ENCODE measurements at places on chromosomes 6 and 20. TPM values are rescaled to one million over a fixed set of nuclear protein-coding genes. Genes with fewer than 3 reads are reported as not detected.

PARD6B gene
- 3.0 TPM for total RNA-seq

GRCh38 chr20:40442181-40442963, 246.7 kb downstream of the MAFB start:
- H3K36me3 ChIP-seq = no peaks in the 10 kb centered on the region
- H3K4me3 ChIP-seq = no peak overlapping the region
- H3K27ac ChIP-seq = no peak overlapping the region
- H3K27me3 ChIP-seq = peaks cover 13% of the 10 kb centered on the region
- DNase-seq = no peak
- H3K4me1 ChIP-seq = no peaks in the 10 kb centered on the region

GRCh38 chr6:30645989-30646388, 944 bp upstream of the C6orf136 start:
- H3K4me1 ChIP-seq = peaks cover 30% of the 10 kb centered on the region
- no peaks in the 10 kb centered on the region for H3K27me3 ChIP-seq
- no peak for DNase-seq
- no peak overlapping the region for H3K27ac ChIP-seq

DNA sequence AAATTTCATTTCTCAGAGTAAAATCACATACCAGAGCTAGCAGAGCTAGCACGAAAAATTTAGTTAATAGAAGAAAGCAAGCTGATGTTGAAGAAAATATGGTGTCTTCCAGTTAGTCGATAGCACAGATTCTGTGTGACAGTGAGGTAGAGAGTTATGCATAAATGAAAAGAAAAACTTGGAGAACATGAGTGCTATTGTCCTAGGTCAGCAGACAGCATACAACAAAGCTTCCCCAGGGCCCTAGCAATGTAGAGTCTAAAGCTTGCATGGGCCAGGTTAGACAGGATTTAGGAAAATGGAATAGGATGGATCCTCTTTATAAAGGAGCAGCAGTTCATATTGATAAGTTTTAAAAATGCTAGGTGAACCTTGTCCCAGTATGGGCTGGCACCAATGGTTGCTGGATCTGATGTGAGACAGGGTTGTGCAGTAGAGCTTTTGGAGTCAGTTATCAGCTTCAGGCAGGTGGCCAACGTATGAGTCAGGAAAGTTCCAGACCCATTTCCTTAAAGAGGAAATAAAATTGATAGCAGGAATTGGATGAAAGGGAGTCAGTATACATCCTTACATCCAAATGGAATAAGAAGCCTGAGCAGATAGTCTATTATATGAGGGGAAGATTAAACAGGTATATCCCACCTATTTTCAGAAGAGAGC, 277.2 kb downstream of the FRK start:
- H3K27ac ChIP-seq = no peak overlapping the region
- no peak overlapping the region for H3K4me3 ChIP-seq
- no peaks in the 10 kb centered on the region for H3K27me3 ChIP-seq

DNA sequence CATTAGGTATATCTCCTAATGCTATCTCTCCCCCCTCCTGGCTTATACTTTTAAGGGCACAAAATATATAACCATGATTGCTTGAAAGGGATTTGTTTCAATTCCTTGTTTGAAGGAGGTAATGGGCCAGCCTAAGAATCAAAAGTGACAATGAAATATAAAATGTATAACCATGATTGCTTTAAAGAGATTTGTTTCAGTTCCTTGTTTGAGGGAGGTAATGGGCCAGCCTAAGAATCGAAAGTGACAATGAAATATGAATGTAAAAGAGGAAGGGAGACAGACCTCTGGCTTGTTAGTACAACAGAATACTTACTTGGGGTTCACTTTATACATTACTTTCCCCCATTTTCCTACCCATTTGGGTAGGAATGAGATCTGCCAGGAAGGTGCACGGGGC, 55.5 kb downstream of the FOXC1 start:
- H3K27me3 ChIP-seq = no peaks in the 10 kb centered on the region
- no peak overlapping the region for H3K27ac ChIP-seq
- H3K4me1 ChIP-seq = peaks cover 8% of the 10 kb centered on the region
- H3K4me3 ChIP-seq = no peak overlapping the region
- DNase-seq = no peak

SYTL3 gene
- total RNA-seq = 11.9 TPM

- H3K27ac ChIP-seq = peak overlapping the region; percentile 15
- peak overlapping the region; percentile 2 for H3K4me3 ChIP-seq
- H3K27me3 ChIP-seq = no peaks in the 10 kb centered on the region
- H3K36me3 ChIP-seq = no peaks in the 10 kb centered on the region
- no peak for DNase-seq
These were observed 24.6 kb downstream of the STK4 start for GRCh38 chr20:44990957-44991356.

FOXF2 gene
- 0.10 TPM for total RNA-seq

GRCh38 chr20:43982886-43983285, 68.2 kb downstream of the TOX2 start:
- no peak overlapping the region for H3K4me3 ChIP-seq
- no peaks in the 10 kb centered on the region for H3K36me3 ChIP-seq
- H3K27ac ChIP-seq = no peak overlapping the region
- DNase-seq = no peak

DNA sequence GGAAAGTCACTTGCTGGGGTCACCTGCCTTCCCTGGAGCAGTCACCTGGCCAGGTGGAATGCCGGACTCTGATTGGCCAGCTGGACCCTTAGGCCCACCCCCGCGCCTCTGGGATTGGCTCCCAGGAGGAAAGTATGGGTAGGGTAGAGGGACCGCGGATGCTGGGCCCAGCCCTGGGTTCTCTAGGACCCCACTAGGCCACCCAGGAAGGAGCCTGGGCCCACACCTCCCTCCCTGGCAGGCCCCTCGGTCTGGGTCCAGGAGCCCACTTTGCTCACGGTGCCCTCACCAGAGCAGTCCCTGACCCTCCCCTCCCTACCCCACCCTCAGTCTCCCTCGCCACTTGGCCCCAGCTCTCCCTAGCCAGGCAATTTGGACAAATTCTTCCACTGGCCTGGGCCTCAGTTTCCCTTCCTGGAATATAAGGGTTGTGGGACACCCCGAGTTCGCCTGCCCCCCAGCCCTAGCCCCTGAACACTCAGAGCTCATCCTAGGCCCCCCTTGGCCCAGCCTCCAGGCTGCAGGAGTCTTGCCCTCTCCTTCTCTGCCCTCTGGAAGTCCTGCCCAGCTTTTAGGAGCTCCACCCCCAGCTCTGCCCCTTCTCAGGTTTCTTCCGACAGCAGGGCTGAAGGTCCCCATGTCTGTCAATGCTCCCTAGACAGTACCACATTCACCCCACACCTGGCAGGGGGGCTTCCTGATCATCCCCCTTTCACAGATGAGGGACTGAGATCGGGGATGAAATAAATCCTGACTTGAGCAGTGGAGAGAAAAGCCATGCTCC, 299.6 kb downstream of the TAF4 start:
- DNase-seq = no peak
- no peaks in the 10 kb centered on the region for H3K27me3 ChIP-seq
- H3K4me3 ChIP-seq = no peak overlapping the region
- H3K4me1 ChIP-seq = no peaks in the 10 kb centered on the region
- no peak overlapping the region for H3K27ac ChIP-seq

NOX3 gene
- not detected for total RNA-seq

DNA sequence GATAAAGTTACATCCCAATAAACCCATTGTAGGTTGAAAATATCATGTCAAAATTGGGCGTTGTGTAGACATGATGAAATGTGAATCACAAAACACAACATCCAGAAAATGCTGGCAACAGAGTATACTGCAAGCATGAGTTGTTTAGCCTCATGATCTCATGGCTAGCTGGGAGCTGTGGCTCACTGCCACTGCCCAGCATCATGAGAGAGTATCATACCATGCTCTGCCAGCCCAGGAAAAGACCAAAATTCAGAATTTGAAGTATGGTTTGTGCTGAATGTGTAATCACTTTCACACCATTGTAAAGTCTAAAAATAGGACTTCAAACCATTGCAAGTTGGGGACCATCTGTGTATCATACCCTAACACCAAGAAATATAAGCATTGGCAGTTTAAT, 45.2 kb upstream of the SMAP1 start:
- no peaks in the 10 kb centered on the region for H3K27me3 ChIP-seq
- no peak overlapping the region for H3K27ac ChIP-seq
- H3K36me3 ChIP-seq = no peaks in the 10 kb centered on the region
- H3K4me1 ChIP-seq = no peaks in the 10 kb centered on the region
- H3K4me3 ChIP-seq = no peak overlapping the region
- DNase-seq = no peak

GRCh38 chr6:158124288-158124687, 43.8 kb downstream of the SERAC1 start:
- no peak overlapping the region for H3K27ac ChIP-seq
- DNase-seq = no peak
- no peaks in the 10 kb centered on the region for H3K27me3 ChIP-seq
- no peaks in the 10 kb centered on the region for H3K36me3 ChIP-seq

DNA sequence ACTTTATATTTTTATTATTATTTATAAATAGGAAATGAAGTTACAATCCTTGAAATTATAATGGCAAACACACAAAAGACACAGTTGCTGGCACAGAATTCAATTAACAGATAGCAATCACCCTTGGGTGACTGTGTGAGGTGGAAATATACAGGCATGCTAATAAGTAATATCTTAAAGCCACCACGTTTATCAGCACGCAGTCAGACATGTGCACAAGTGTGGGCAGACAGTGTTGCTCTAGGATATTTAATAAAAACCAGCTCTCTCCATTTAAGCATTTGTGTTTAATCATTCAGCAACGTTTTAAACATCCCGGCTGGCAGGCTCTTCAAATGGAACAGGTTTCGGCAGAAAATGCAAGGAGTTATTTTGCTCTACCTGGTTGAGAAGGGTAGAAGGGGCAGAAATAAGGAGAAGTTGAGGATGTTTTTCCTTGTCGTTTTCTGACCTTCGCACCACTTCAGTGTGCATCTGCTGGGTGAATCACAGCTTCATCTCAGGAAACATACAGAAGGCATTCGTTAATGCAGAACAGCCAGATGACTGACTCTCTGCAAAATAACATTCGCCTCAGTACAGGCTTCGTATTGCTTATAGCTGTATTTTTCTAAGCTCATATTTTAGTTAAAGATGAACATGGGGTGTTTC, 585.1 kb downstream of the QKI start:
- no peaks in the 10 kb centered on the region for H3K27me3 ChIP-seq
- no peak overlapping the region for H3K27ac ChIP-seq
- H3K4me3 ChIP-seq = no peak overlapping the region

SEMG1 gene
- total RNA-seq = not detected

- H3K27ac ChIP-seq = no peak overlapping the region
- no peak for DNase-seq
- no peaks in the 10 kb centered on the region for H3K27me3 ChIP-seq
- H3K4me1 ChIP-seq = peaks cover 18% of the 10 kb centered on the region
These were observed 184.2 kb upstream of the CCN2 start for GRCh38 chr6:132135409-132135808.

SPATA25 gene
- 2.9 TPM for total RNA-seq

DNA sequence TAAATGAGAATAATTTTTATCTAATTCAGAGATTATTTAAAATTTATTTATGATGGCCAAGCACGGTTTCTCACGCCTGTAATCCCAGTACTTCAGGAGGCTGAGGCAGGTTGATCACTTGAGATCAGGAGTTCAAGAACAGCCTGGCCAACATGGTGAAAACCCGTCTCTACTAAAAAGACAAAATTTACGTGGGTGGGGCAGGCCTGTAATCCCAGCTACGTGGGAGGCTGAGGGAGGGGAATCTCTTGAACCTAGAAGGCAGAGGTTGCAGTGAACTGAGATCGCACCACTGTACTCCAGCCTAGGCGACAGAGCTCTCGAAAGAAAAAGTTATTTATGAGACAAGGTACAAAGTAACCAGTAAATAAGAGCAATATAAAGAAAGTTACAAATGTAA, 59.5 kb upstream of the AGPAT4 start:
- no peaks in the 10 kb centered on the region for H3K36me3 ChIP-seq
- no peaks in the 10 kb centered on the region for H3K4me1 ChIP-seq
- H3K27ac ChIP-seq = no peak overlapping the region
- no peak overlapping the region for H3K4me3 ChIP-seq

DNA sequence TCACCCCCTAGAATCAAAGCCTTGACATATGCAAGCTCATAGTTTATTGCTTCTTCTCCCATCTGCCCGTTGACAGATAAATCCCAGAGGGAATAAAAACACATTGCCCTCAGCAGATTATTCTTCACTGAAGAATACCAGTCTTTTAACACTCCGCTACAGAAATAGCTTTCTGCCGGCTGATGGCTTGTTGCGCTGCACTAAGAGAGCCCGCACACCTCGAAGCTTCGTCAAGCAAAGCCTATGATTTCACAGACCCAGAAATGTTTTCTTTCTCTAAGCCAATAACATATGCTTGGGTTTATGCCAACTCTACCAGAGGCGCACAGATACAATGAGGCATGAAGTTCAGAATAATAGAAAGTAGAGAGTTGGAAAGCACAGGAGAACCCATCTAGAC, 208.9 kb upstream of the FOXQ1 start:
- no peaks in the 10 kb centered on the region for H3K36me3 ChIP-seq
- H3K4me1 ChIP-seq = peaks cover 14% of the 10 kb centered on the region
- H3K27me3 ChIP-seq = peaks cover 27% of the 10 kb centered on the region
- H3K27ac ChIP-seq = no peak overlapping the region

DNA sequence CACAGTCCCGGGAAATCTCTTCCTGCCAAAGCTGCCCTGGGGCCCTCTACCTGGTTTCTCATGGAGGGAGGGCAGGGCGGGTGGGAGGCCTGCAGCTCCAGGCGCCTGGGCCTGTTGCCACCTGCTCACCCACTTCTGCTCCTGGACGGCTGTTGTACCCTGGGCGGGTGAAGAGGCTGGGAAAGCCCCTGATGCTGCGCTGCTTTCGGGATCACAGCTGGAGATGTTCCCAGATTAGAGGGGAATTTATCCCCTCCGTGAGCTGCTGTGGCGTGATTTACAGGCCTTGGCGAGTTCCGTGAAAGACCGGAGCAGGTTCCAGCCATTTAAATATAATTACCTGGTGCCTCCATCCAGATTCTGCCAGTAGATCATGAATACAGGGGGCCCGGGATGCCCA, 12.3 kb upstream of the VSTM2L start:
- no peaks in the 10 kb centered on the region for H3K27me3 ChIP-seq
- no peak overlapping the region for H3K4me3 ChIP-seq
- H3K27ac ChIP-seq = no peak overlapping the region
- DNase-seq = no peak
- peaks cover 2% of the 10 kb centered on the region for H3K4me1 ChIP-seq

GTSF1L gene
- not detected for total RNA-seq

SLC17A2 gene
- total RNA-seq = not detected

GRCh38 chr6:21840428-21840827, 246.9 kb downstream of the SOX4 start:
- H3K4me3 ChIP-seq = no peak overlapping the region
- H3K27ac ChIP-seq = no peak overlapping the region
- DNase-seq = no peak
- no peaks in the 10 kb centered on the region for H3K27me3 ChIP-seq
- H3K36me3 ChIP-seq = no peaks in the 10 kb centered on the region
- peaks cover 17% of the 10 kb centered on the region for H3K4me1 ChIP-seq

RIPPLY2 gene
- not detected for total RNA-seq

CBFA2T2 gene
- 10.5 TPM for total RNA-seq

GRCh38 chr20:47041396-47041899, 146.8 kb downstream of the EYA2 start:
- H3K4me1 ChIP-seq = no peaks in the 10 kb centered on the region
- H3K4me3 ChIP-seq = no peak overlapping the region
- H3K36me3 ChIP-seq = no peaks in the 10 kb centered on the region
- no peak overlapping the region for H3K27ac ChIP-seq
- DNase-seq = no peak

Measured in heart right ventricle (tissue), 16 donors.